D721Med (cell line): ENCODE measurements at places on chromosomes 5 and 9.

DNA sequence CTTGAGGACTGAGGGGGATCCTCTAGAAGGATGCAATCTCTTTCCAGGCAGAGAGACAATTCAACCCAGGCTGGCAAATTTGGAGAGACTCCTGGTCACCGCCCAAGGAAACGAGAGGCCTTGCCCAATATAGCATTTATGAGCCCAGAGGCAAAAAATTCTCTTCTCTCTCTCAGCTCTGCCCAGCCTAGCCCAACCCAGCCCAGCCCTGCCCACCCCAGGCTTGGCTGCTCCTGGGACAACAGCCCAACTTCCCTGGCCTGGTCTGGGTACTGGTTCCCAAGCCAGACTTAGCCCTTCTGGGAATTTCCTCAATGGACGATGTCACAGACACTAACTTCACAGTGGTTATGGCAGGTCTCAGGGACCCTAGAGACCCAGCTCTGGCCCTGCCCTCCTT is 116.5 kb downstream of the PSD2 start:
- no peak for DNase-seq

GRCh38 chr5:144230806-144231205 is 60.1 kb downstream of the KCTD16 start:
- no peak for DNase-seq

DNA sequence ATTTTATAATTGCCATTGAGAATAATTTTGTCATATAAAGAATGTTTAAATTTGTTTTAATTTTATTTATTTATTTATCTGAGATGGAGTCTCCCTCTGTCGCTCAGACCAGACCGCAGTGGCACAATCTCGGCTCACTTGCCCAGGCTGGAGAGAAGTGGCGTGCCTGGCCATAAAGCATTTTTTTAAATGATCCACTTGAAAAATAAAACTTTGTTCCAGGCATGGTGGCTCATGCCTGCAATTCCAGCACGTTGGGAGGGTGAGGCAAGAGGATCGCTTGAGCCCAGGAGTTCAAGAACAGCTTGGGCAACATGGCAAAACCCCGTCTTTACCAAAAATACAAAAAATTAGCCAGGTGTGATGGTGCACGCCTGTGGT is 2.1 kb upstream of the SIT1 start:
- DNase-seq, result no peak

GRCh38 chr9:113711251-113711650 is 164.9 kb upstream of the ZNF618 start:
- DNase-seq, result no peak

DNA sequence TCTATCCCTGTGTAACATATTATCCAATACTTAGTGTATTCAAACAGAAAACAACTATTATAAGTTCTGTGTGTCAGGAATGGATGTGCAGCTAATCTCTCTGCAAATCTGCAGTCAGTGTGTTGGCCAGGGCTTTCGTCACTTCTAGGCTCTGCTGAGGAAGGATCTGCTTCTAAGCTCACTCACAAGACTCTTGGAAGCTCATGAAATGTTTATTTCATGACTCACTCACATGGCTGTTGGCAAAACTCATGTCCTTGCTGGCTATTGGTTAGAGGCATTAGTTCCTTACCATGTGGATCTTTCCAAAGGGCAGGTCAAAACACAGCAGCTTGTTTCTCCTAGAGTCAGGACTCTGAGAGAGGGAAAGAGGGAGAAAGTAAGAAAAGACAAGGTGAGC is 367.4 kb upstream of the SMARCA2 start:
- no peak for DNase-seq

GRCh38 chr5:157204765-157205164 is 24.1 kb downstream of the ITK start:
- no peak for DNase-seq

GRCh38 chr9:82681809-82682208 is 381.1 kb downstream of the RASEF start:
- no peak for DNase-seq

- no peak for DNase-seq
Observed at GRCh38 chr9:38081356-38082108, 12.5 kb upstream of the SHB start.
